GM10248 (cell line): ENCODE measurements at places on chromosomes 11 and 22.

GRCh38 chr11:123511037-123511870 lies 81.2 kb downstream of the GRAMD1B start:
- peak; percentile 79 for DNase-seq

DNA sequence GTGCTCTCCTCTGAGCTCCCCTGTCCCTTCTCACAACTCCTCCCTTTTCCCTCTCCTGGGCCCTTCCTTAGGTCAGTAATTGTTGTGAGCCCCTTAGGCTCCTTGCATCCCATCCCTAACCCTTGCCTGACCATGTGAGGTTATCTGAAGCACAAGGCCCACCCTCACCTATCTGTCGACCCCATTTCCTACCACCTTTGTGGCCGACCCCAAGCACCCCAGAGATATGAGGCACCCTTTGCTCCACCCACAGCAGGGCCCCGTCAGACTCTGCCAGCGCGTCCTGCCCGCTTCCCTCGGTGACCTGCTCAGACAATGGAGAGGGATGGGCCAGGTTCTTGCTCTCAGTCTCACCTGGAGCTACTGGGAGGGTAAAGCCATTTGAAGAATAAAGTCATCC lies 1.3 kb downstream of the GNG3 start:
- DNase-seq: no peak

DNA sequence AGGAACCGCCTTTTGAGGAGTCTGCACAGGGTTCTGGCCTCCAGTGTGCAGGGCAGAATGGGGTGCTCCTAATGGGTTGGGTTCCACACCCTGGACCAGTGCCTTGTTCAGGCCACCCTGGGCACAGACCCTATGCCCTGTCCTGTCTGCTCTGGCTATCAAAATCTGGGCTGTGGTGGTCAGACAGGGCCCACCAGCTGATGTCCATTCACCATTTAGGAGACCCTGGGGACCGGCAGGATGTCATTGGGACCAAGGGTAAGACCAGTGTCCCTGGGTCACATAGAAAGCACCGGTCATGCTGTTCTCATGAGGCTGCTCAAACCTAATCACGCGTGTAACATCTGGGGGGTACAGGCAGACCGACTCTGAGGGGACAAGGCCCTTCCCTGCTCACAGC lies 37.3 kb downstream of the PARVG start:
- DNase-seq: peak; percentile 9

DNA sequence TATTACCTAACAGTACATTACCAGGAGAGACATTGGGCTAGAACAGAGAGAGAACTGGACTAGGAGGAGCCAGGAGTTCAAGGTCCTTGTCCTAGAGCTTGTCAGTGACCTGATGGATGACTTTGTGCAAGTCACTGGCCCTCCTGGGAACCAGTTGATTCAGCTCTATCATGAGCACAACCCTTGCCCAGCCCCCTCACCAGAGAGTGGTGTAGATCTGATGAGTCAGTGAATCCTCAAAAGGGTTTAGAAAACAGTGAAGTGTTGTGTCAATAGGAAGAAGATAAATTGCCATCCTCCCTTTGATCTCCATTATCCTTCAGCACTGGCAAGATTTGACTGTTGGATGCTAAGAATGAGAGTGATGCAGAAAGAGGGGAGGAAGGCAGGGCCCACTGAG lies 24.3 kb downstream of the NEU3 start:
- DNase-seq: no peak

GRCh38 chr11:23509023-23509422 lies 648.7 kb upstream of the CCDC179 start:
- no peak for DNase-seq

- no peak for DNase-seq
These were observed 23.9 kb downstream of the IL10RA start for GRCh38 chr11:118009864-118010737.

DNA sequence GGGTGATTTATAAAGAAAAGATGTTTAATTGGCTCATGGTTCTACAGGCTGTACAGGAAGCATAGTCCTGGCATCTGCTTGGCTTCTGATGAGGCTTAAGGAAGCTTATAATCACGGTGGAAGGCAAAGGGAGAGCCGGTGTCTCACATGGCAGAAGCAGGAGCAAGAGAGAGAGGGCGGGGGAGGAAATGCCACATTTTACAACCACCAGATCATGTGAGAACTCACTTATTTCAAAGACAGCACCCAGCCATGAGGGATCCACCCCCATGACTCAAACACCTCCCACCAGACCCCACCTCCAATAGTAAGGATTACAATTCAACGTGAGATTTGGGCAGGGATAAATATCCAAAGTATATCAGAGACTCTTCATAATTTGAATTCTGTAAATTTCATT lies 200.7 kb downstream of the MSANTD4 start:
- DNase-seq: no peak

DNA sequence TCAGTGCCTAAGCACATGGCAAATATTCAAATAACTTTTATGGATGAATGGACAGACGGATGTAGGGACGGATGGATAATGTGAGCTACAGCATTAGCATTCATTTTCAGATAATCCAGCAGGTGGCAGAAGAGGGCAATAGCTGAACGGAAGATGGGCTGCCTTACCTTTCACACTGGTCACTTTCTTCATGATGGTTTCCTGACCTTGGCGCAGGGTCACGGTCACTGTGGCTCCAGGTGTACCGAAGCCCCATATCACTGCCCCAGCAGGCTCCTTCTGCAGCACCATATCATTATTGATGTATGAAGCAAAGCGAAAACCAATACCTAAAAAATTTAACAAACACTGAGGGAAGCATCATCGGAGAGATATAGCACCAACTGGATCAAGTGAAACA lies 4.3 kb downstream of the SIAE start:
- peak; percentile 74 for DNase-seq

DNA sequence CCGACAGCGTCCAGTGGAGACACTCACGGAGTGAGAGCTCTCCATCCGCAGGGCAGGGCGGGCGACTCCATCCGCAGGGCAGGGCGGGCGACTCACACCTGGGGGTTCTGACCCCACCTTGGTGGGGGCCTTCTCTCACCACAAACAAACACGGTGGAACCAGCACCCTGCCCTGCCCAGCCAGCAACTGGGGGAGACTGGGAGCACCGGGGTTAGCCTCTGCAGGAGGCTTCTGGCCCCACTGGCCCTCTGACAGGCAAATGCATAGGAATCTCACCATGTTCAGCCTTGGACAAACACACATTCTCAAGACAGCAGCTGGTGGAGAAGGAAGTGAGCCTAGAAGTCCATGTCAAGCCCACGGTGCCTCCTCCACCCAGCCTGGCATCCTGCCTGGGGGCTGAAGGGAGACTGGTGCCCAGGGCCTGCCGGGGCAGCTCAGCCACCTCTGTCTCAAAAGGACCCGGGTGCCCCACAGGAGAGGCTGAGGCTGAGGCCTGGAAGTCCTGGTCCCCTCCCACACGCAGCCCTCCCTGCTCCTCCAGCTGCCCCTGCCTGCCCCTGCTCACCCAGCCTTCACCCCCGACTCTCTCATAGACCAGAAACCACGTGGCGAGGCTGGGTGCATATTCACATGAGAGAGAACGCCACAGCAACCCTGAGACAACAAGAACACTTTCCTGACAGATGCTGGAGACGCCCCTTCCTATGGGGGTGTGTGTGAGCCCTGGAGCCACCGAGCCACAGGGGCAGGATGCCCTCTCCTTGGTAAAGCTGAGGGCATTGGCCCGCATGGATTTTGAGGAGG lies 98.4 kb upstream of the B3GAT1 start:
- no peak for DNase-seq

GRCh38 chr11:44946263-44946662 lies 4.4 kb downstream of the TP53I11 start:
- no peak for DNase-seq

GRCh38 chr11:113370634-113371033 lies 16.9 kb upstream of the ANKK1 start:
- no peak for DNase-seq

DNA sequence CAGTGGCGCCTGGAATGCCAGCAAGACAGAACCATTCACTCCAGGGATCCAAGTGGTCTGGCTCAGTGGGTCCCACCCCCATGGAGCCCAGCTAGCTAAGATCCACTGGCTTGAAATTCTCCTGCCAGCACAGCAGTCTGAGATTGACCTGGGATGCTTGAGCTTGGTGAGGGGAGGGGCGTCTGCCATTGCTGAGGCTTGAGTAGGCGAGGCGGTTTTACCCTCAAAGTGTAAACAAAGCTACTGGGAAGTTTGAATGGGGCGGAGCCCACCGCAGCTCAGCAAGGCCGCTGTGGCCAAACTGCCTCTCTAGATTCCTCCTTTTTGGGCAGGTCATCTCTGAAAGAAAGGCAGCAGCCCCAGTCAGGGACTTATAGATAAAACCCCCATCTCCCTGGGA lies 125.7 kb upstream of the DDI1 start:
- DNase-seq: no peak

GRCh38 chr22:49664371-49664881 lies 163.2 kb downstream of the BRD1 start:
- no peak for DNase-seq

DNA sequence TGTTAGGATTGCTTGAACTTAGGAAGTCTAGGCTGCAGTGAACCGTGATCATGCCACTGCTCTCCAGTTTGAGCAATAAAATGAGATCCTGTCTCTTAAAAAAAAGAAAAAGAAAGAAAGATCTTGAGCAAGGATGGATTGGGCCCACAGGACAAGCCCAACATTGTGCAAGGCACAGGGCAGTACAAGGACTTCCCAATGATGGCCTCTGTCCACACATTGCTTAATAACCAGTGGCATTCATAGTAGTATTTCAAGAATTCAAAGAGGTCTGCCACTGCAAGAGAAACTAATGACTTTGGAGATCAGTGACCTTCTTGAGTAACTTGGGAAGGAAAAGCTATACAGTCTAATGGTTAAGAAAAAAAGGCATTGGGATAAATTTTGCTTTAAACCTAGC lies 44.6 kb downstream of the SEZ6L start:
- no peak for DNase-seq

GRCh38 chr11:29962243-29962642 lies 54.6 kb downstream of the KCNA4 start:
- no peak for DNase-seq

- peak; percentile 47 for DNase-seq
These were observed at the start of gene SEZ6L for GRCh38 chr22:26169315-26170111. Gene SEZ6L, plus strand, starts transcription at chr22:26169462. Its CDS starts 208 bp downstream, at chr22:26169670.

DNA sequence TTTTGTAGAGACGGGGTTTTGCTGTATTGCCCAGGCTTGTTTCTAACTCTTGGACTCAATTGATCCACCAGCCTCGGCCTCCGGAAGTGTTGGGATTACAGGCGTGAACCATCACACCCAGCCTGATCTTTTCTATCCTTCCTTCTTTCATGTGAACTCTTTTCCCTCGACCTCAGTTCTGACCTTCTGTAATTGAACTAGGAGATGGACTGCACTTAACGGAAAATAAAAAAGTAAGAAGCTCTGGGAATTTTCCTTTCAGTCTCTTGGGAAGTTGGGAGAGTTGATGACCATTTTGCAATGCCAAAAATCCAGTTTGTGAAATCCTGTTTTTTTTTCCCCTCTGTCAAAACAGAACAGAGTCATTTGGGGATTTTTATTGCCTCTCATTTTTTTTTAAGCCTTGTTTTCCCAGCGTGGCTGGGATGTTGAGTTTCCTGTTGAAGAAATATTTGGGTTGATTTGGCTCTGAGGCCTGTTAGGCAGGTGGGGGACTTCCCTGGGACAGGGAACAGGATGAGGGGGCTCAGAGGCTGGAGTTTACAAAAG lies 26.9 kb upstream of the CYB5R3 start:
- DNase-seq: no peak

DNA sequence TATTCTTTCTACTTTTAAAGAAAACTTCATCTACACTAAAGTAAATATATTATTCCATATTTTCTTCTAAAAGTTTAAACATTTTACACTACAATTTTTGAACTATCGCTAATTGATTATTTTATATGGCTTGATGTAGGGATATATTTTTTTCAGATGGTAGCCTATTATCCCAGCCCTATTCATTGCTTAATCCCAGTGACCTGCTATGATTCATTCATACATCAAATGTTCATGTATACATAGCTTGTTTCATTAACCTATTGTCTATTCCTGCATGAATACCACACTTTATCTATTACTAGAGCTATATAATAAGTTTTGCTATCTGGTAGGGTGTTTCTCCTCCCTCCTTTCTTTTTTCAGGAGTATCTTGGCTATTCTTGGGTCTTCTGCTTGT lies 5.0 kb upstream of the ROBO4 start:
- no peak for DNase-seq
